Stimulated activated CD4-positive, alpha-beta T cell treated with anti-CD3 and anti-CD28 coated beads, Interleukin-2, amount 100 ng/mL, for 48 hours (primary cell): ENCODE measurements at places on chromosomes 1 and 21.
A peak's percentile ranks its signal among the peaks of the same experiment; 100 is the strongest.

DNA sequence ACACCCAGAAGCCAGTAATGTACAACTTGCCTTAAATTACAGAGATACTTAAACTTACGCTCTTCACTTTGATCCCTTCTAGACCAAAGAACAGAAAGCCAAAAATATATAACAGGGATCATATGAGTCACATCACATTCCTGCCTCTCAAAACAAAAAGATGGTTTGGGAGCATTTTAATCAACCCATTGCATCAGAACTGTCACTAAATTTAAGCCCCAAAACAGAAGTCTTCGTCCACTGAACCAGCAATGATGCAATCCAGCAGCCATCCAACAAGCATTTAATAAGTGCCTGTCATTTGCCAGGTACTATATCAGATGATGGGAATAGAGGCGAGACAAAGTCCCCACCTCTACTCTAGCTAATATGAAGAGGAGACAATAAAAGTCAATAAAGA is 42.7 kb upstream of the GLIS1 start:
- no peak for DNase-seq

- DNase-seq: peak; percentile 65
These were observed 51.0 kb downstream of the SMYD2 start for GRCh38 chr1:214331827-214332423.

DNA sequence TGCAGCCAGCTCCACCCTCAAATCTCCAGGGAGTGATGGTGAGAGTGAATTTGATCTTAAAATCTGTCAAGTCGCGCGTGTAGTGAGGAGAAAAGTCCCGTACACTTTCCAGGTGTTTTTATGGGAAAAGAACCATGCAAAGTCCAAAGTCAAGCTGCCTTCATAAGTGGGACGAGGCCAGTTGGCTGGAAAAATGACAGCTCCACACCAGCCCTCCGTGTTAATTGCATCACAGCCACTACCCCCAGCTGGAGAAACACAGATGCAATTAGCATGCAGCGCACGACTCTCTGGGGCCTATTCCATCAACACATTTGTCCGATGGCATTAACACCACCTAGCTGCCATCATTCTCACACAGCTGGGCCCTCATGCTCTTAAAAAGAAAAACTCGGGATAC is 68.4 kb downstream of the KLHDC7A start:
- DNase-seq: no peak

GRCh38 chr1:156444407-156445001 is 56.1 kb downstream of the MEF2D start:
- DNase-seq: no peak

GRCh38 chr1:20183616-20184271 is 2.2 kb upstream of the UBXN10 start:
- DNase-seq: no peak

- no peak for DNase-seq
These were observed 16.9 kb downstream of the TINAGL1 start for GRCh38 chr1:31593136-31593665.

DNA sequence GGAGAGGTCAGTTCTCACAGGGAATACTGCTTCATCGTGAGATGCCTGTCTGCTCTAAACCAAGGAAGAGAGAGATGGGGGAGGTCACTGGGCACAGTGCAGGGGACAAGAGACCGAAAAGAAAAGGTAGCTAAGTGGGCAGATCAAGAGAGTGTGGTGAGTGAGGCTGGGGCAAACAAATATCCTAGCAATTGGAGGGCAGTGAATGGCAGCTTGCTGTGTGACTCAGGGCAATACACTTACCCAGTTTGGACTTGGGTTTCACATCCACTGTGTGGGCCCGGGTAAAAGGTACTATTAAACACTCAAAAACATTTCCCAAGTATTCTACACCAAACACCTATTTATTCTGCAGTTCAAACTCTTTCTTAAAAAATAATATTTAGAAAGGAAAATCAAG is 10.2 kb downstream of the PLXNA2 start:
- DNase-seq: no peak

DNA sequence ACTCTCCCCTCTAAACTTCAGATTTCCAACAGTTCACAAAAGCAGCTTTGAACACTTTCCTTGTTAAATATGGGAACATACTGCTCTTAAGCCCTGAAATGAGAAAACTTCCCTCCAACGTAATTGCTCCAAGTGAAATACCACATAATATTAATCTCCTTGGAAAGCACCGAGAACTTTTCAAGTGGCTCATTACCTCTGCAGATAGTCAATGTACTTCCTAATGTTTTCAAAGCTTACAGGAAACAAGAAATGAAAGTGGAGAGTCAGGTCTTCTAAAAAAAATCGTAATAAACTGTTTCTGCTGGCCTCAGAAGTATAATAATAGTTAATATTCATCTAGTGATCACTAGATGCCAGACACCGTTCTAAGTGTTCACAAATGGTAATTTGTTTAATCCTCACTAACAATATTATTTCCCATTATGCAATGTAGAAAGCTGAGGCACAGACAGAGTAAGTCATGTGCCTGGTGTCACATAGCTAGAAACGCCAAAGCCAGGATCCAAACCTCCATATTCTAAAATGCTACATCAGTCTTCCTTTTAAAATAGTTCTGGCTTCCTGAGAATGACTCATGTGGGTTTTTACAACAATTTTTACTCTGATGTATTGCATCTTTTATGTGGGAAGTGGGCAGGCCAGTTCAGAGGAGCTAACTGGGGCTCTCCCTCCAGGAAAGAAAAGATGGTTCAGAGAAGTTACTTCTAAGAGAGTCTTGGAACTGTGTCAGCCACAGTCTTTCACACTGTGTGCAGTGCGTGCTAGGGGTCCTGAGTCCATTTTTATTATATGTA is 177.2 kb downstream of the PLPPR4 start:
- DNase-seq: no peak

- DNase-seq: no peak
These were observed 1233.7 kb downstream of the PLA2G4A start for GRCh38 chr1:188062456-188062855.
